HepG2 (cell line): ENCODE measurements at places on chromosomes 1 and 21. TPM values are rescaled to one million over a fixed set of nuclear protein-coding genes. Genes with fewer than 3 reads are reported as not detected.

DNA sequence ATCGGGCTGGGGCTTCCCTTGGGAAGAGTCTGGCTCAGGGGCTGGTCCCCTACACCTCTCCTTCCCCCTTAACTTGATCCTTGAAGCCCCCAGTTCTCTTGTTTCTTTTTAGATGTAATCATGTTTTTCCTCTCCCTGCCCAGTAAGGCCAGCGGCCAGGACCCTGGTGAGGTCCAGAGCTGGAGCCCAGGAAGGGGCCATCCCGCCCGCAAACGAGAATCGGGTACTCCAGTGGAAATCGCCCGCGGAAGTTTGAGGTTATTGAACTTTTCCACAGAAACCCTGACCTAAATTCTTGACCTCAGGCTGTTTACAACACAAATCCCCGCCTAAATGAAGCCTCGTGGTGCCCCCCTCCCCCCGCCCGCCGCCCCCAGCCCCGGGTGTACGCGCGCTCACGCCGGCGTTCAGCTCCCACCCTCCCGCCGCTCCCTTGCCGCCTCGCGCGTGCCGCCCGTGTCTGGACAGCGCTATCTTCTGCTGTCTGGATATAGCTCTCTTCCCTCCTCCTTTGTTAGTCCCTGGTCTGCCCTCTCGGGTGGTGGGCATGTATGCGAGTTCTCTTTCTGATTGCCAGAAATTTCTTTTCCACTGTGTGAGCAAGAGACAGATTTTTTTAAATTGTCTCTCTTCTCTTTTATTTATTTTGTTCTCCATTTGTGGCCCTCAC, 165.9 kb upstream of the CACNA1E start:
- H3K27ac ChIP-seq, result no peak overlapping the region
- no peaks in the 10 kb centered on the region for H3K36me3 ChIP-seq
- H3K27me3 ChIP-seq, result peaks cover 7% of the 10 kb centered on the region; the same call in 1 of the 2 replicates
- H3K4me3 ChIP-seq, result no peak overlapping the region
- no peaks in the 10 kb centered on the region for H3K4me1 ChIP-seq

GRCh38 chr1:201758499-201759050, 70.4 kb upstream of the IPO9 start:
- H3K4me3 ChIP-seq, result no peak overlapping the region
- no peak for DNase-seq
- H3K36me3 ChIP-seq, result no peaks in the 10 kb centered on the region
- H3K27ac ChIP-seq, result no peak overlapping the region
- H3K4me1 ChIP-seq, result no peaks in the 10 kb centered on the region

GRCh38 chr1:21262293-21263051, 27.8 kb downstream of the ECE1 start:
- H3K36me3 ChIP-seq, result 0 out of 3 replicates have a peak, but pooled peaks cover 9% of the 10 kb centered on the region
- peaks cover 53% of the 10 kb centered on the region for H3K4me1 ChIP-seq
- H3K27me3 ChIP-seq, result no peaks in the 10 kb centered on the region
- H3K27ac ChIP-seq, result peak overlapping the region; percentile 36
- H3K4me3 ChIP-seq, result no peak overlapping the region

DNA sequence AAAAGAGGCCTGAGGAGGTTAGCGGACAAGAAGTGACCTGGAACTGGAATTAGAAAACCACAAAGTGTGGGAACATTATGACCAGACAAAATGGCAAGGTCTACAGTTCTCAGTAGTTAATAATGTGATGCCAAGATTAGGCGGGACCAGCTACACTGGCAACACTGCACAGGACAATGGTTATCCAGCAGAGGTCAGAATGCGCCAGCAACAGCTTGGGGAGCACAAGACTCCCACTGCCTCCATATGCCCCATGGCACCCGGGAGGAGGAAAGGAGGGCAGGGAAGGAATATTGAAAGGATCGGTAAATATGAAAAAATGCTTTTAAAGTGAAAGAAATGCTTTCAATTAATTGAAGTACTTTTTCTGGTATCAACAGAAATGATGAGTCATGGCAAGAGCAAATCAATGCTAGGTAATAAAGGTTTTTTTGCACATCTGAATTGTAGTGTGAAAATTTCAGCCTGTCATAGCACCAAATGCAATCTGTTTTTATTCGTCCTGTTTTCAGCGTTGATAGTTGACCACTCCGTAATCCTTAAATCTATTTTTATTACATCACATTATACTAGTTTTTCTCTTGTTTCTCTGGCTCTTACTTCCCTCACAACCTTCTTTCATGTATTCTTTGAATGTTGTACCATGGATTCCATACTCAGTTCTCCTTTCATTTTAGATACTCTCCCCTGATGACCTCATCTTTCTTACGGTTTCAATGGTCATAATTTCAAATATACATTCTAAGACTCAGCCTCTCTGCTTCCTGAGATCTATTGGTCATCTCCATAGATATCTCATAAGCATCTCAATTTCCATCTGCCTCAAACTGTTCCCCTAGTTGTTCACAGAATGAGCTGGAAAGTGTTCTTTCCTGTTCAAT, 30.7 kb downstream of the VCAM1 start:
- H3K36me3 ChIP-seq, result no peaks in the 10 kb centered on the region
- no peak overlapping the region for H3K4me3 ChIP-seq
- no peak overlapping the region for H3K27ac ChIP-seq
- no peaks in the 10 kb centered on the region for H3K4me1 ChIP-seq
- H3K27me3 ChIP-seq, result no peaks in the 10 kb centered on the region; the same call in 1 of the 2 replicates

DNA sequence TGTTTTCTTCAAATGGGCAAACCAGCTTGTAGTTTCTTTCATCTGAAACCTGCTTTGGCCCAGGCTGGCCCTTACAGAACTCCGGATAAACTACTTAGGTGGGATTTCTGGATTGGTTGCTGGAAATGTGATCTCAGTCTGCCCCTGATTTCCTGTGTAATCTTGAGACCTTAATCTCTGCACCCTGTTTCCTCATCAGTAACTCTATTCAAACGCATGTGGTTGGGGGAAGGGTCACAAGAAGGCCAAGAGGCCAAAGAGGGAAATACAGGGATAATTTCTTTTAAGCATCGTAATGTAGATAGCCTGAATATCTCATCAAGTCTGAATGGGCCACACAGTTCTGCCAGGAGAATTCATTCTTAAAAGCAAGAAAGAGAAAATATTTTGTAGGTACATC, 483.6 kb downstream of the LTN1 start:
- no peaks in the 10 kb centered on the region for H3K27me3 ChIP-seq
- DNase-seq, result no peak
- no peaks in the 10 kb centered on the region for H3K4me1 ChIP-seq
- H3K4me3 ChIP-seq, result no peak overlapping the region
- H3K36me3 ChIP-seq, result no peaks in the 10 kb centered on the region
- no peak overlapping the region for H3K27ac ChIP-seq

DNA sequence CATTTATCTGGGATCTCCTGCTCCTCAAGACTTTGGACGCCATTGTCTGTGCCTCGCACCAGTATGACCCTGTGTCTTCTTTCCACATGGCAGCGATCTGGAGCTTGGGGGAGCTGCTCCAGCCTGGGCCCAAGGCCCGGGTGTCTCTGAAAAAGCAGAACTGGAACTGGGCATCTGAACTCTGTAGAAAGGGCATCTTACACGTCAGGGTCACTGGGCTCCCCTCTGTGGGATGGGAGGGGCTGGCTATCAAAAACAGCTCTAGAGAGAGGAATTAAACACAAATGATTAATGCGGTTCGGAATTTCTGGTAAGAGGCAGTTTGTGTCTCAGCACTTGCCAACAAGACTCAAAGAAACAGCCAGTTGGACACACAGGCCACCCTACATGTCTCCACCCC, 16.1 kb downstream of the FCRL1 start:
- DNase-seq, result no peak

DNA sequence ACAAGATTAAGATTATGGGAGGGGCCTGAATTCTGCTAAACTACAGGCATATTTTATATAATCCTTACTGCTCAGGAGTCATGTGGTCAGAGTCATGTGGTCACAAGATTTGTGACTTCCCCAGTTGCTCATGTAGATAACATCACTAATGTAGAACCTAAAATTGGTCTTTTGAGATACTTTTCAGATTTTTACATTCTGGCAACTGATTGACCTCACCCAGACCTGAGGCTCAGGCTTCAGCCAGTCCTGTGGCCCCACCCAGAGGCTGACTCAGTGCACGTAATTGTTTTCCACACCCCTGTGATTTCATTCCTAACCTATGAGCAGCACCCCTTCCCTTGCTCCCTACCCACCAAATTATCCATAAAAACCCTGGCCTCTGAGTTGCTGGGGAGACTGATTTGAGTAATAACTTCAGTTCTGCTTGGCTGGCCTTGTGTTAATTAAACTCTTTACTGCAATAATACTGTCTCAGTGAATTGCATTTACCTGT, 41.7 kb upstream of the ZNF326 start:
- no peaks in the 10 kb centered on the region for H3K36me3 ChIP-seq
- no peaks in the 10 kb centered on the region for H3K27me3 ChIP-seq
- peaks cover 87% of the 10 kb centered on the region for H3K4me1 ChIP-seq
- no peak overlapping the region for H3K27ac ChIP-seq
- DNase-seq, result peak; percentile 49

DNA sequence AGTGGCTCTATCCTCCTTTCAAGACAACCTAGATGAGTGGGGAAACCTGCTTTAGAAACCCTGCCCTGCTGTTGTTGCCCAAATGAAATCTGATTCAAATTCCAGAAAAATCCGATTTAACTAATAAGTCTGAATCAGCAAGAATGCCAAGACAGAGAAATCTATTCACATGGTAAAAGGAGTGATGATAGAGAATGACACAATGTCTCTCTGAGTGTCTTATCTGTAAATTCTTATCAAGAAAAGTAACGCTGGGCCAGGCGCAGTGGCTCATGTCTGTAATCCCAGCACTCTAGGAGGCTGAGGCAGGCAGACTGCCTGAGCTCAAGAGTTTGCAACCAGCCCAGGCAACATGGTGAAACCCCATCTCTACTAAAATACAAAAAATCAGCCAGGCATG, 13.7 kb upstream of the GUCA2A start:
- DNase-seq, result no peak
- H3K36me3 ChIP-seq, result peaks cover 32% of the 10 kb centered on the region; the same call in 2 of the 3 replicates
- H3K27me3 ChIP-seq, result no peaks in the 10 kb centered on the region
- no peaks in the 10 kb centered on the region for H3K4me1 ChIP-seq

GRCh38 chr1:152543820-152544219, 22.8 kb downstream of the LCE3E start:
- no peaks in the 10 kb centered on the region for H3K27me3 ChIP-seq
- no peaks in the 10 kb centered on the region for H3K36me3 ChIP-seq
- H3K27ac ChIP-seq, result no peak overlapping the region

GRCh38 chr21:37270576-37271365, 3.6 kb upstream of the VPS26C start:
- no peaks in the 10 kb centered on the region for H3K36me3 ChIP-seq
- H3K4me1 ChIP-seq, result peaks cover 16% of the 10 kb centered on the region
- no peaks in the 10 kb centered on the region for H3K27me3 ChIP-seq

GRCh38 chr1:181208967-181209366, 120.5 kb downstream of the IER5 start:
- H3K27me3 ChIP-seq, result peaks cover 41% of the 10 kb centered on the region
- H3K4me1 ChIP-seq, result no peaks in the 10 kb centered on the region
- DNase-seq, result no peak
- H3K36me3 ChIP-seq, result no peaks in the 10 kb centered on the region
- no peak overlapping the region for H3K4me3 ChIP-seq

GRCh38 chr1:22416555-22417454, 34.8 kb upstream of the ZBTB40 start:
- H3K36me3 ChIP-seq, result no peaks in the 10 kb centered on the region
- no peak overlapping the region for H3K4me3 ChIP-seq
- H3K4me1 ChIP-seq, result peaks cover 43% of the 10 kb centered on the region

GRCh38 chr1:6259491-6260362, 1.2 kb downstream of the GPR153 start:
- H3K36me3 ChIP-seq, result no peaks in the 10 kb centered on the region
- H3K4me1 ChIP-seq, result peaks cover 25% of the 10 kb centered on the region
- H3K27ac ChIP-seq, result no peak overlapping the region
- DNase-seq, result peak; percentile 63
- no peaks in the 10 kb centered on the region; the same call in 1 of the 2 replicates for H3K27me3 ChIP-seq

GRCh38 chr1:51222136-51222787, 13.8 kb upstream of the RNF11 start:
- DNase-seq, result no peak
- peaks cover 4% of the 10 kb centered on the region for H3K4me1 ChIP-seq
- H3K27me3 ChIP-seq, result no peaks in the 10 kb centered on the region
- no peak overlapping the region for H3K4me3 ChIP-seq
- H3K36me3 ChIP-seq, result no peaks in the 10 kb centered on the region

DNA sequence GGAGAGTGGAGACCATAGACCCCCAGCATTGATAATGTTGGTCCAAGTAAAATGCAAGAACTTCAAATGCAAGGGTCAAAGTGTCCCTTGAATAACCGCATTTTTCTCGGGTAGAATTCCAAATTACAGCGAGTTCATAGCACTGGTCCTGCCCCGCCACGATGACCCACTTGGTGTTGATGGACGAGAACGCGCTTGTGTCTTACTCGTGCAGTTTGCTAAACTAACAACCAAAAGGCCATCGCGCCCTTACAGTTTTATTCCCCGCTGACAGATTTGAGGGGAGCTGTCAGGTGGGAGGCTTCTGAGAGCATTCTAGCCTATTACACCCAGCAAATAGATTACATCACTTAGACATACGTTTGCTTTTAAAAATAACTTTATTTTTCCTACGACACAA, 17.3 kb upstream of the TSPEAR start:
- no peaks in the 10 kb centered on the region for H3K36me3 ChIP-seq
- H3K4me1 ChIP-seq, result peaks cover 36% of the 10 kb centered on the region
- no peaks in the 10 kb centered on the region; the same call in 1 of the 2 replicates for H3K27me3 ChIP-seq
- DNase-seq, result no peak
- no peak overlapping the region for H3K4me3 ChIP-seq

DNA sequence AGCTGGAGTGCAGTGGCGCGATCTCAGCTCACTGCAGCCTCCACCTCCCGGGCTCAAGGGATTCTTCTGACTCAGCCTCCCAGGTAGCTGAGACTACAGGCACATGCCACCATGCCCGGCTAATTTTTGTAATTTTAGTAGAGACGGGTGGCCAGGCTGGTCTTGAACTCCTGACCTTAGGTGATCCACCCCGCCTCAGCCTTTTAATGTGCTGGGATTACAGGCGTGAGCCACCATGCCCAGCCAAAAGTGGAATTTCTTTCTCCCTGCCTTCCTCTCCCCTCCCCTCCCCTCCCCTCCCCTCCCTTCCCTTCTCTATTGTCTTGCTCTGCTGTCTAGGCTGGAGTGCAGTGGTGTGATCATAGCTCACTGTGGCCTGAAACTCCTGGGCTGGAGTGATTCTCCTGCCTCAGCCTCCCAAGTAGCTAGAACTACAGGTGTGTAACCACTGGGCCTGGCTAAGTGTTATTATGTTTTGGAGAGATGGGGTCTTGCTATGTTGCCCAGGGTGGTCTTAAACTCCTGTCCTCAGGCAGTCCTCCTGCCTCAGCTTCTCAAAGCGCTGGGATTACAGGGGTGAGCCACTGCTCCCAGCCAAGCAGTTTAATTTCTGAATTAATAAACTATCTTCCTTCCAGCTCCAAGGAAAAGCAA, 10.0 kb upstream of the MACF1 start:
- no peaks in the 10 kb centered on the region for H3K27me3 ChIP-seq
- no peaks in the 10 kb centered on the region for H3K36me3 ChIP-seq
- no peak overlapping the region for H3K27ac ChIP-seq
- DNase-seq, result no peak
- H3K4me3 ChIP-seq, result no peak overlapping the region

The SLC35D1 gene
- polyA plus RNA-seq, result 10.1 and 12.4 TPM in 2 replicates

The IFNLR1 gene
- 3.8 and 6.5 TPM in 2 replicates for polyA plus RNA-seq

The ZBTB8B gene
- polyA plus RNA-seq, result under 0.01 TPM in 1 of 2 replicates, not detected in the other

The NTNG1 gene
- polyA plus RNA-seq, result 0.03 TPM in 1 of 2 replicates, not detected in the other

The RNF220 gene
- polyA plus RNA-seq, result 48.2 and 67.9 TPM in 2 replicates

The KCNN3 gene
- 0.01 TPM in 1 of 2 replicates, not detected in the other for polyA plus RNA-seq
